Placental epithelial cell (primary cell): ENCODE measurements at places on chromosomes 2 and 18. TPM values are rescaled to one million over a fixed set of nuclear protein-coding genes. Genes with fewer than 3 reads are reported as not detected.

The SRD5A2 gene
- not detected in 2 replicates for total RNA-seq

The SLC30A3 gene
- 0.11 TPM in 1 of 2 replicates, not detected in the other for total RNA-seq

The DNAH6 gene
- total RNA-seq = under 0.01 and 0.39 TPM in 2 replicates

The NPHP1 gene
- total RNA-seq = 4.3 and 5.1 TPM in 2 replicates

The CD8B gene
- 0.22 TPM in 1 of 2 replicates, not detected in the other for total RNA-seq
